ENCODE measurements at places on chromosomes 5 and 9. TPM values are rescaled to one million over a fixed set of nuclear protein-coding genes. Genes with fewer than 3 reads are reported as not detected.

The KIF27 gene
- 0.80 TPM for total RNA-seq

The GEMIN5 gene
- 22.6 TPM for total RNA-seq

DNA sequence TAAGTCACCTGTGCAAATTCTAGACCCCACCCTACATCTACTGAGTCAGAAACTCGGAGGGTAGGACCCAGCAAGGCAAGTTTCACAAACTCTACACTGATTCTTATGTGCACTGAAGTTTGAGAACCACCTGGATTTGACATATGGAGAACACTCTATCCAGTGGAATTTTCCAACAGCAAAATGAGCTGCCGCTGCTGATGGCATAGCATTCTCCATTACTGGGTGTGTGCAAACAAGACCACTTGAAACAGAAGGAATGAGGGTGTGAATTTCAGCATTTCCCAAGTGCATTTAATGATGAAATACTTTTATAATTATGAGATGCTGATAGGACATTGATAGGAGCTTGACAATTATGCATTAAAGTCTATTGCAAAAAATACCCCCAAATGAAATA, 229.1 kb upstream of the IL12B start:
- DNase-seq: no peak

DNA sequence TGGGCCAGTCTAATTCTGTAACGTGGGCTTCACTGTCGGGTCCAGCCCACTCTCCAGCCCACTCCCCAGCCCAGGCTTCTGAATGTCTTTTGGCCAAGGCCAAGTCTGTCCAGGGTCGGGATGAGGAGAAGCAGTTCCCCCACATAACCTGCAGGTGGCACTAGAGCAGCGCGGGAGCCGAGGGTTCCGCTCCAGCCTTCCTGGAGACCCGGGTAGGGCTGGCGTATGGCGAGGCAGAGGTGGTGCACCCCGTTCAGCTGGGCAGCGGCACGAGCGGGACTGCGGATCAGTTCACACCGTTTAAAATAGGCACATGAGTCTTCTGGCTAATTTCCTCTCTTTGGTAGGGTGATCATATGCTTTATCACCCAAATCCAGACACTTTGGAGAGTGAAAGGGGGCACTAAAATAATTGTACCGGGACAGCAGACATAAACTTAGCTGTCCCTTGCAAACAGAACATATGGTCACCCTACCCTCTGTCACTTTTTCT, 185.9 kb downstream of the MSX2 start:
- DNase-seq: peak; percentile 49

DNA sequence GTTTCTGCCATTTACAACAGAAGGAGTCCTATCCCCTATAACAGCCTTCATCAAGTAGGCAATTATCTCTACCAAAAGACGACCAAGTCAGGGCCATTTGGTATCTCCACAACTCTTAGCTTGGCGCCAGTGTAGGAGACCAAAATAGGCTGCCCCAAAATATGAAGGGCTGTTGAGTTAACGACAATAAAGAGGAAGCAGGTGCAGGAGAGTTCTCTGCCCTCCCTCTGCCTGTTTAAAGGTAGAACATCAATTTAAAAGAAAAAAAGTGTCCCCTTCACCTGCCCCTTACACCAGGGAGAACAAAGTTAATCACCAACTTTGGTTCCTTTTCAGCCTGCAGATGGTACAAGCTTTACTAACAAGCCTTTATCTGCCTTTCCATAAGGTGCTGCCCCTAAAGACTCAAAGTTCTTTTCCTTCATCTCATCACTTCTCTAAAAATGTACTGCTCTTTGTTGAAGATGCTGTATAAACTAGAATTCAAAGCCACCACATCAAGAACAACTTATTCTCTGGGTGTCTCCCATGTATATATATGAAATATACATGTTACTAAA, 33.3 kb downstream of the PPP1R2B start:
- DNase-seq: no peak

Data from LHCN-M2 (cell line).